ENCODE measurements at places on chromosomes 16 and 17.

- no peak for DNase-seq
Observed at GRCh38 chr16:47949714-47950113, 206.1 kb downstream of the ABCC12 start.

- DNase-seq = no peak
Observed at GRCh38 chr17:77891602-77892001, 66.9 kb upstream of the TNRC6C start.

DNA sequence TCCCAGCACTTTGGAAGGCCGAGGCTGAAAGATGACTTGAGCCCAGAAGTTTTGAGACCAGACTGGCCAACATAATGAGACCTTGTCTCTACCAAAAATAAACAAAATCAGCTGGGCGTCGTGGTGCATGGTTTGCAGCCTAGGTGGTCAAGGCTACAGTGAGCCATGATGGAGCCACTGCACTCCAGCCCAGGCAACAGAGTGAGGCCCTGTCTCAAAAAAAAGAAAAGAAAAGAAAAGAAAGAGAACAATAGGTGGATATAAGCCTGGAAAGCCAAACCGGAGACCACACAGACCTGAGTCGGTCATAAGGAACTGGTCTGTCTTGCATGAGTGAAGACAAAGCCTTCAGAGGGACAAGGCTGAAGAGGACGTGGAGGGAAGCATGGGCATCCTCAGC is 14.4 kb downstream of the ATP6V0D1 start:
- no peak for DNase-seq

DNA sequence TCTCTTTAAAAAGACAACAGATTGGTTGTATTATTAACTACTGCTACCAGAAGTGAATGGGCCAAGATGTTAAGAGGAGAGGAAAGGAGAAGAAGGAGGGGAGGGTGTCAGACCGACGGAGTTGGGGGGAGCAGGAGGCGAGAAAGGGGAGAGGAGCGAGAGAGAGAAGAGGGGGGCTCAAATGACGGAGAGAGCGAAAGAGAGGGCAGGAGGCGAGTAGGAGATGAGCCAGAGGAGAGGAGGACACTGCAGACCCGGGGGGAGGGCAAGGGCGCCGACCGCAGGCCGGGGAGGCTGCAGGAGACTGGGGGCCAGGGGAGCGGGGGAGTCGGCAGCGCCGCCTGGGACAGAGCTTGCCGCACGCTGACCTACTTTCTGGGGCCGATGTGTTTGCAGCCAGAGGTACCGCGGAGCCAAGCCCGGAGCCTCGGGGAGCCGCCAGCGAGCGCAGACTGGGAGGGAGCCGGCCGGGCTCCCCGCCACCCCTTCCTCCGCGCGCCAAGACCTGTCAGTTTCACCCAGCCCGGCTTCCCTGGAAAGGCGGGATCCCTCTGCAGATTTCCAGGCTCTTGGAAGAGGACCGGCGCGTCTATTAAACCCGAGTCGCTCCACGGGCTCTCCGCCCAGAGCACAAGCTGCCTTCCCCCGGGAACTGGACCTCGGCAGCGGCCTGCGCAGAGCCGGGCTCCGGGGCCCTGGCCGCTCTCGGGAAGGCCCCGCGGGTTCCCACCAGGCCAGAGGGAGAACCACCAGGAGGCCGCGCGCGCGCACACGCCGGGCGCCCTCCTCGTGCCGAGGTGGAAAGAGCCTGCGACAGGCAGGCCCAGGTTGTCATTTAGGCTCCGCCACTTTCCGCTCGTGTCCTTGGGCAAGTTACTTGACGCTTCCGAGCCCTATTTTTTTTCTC is 74.6 kb downstream of the CMC2 start:
- DNase-seq = peak; percentile 50

DNA sequence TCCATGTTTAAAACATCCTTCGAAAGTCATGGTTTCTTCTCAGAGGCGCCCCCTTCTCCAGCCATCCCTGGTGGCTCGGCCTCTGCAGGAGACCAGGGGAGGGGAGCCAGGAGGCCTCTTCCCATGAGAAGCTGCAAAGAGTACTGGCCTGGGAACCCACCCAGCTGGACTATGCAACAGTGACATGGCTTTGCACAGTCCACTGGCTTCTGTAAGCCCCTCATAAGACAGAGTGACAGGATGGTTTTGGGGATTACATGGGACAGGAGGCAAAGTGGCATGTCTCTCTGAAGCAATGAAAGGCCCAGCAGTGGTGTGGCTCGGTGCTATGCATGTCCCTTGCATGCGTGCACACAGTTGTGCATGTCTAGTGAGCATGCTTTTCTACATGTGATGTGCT is 99.5 kb downstream of the C16orf78 start:
- no peak for DNase-seq

DNA sequence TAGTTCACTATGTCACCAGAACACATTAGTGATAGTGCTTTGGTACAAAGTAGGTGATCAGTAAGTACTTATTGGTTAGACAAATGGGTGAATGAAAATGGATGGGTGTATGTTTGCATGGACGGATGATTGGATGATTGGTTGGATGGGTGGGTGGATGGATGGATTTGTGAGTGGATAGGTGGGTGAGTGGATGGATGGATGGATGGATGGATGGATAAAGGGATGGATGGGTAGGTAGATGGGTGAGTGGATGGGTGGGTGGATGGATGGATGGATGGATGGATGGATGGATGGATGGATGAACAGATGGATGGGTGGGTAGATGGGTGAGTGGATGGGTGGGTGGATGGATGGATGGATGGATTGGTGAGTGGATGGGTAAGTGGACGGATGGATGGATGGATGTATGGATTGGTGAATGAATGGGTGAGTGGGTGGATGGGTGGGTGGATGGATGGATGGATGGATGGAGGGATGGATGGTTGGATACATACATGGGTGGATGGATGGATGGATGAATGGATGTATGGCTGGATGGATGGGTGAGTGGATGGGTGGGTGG is 225.3 kb upstream of the GSE1 start:
- no peak for DNase-seq

- DNase-seq = no peak
Observed at GRCh38 chr17:67531291-67531690, 154.2 kb downstream of the PITPNC1 start.

- DNase-seq = no peak
Observed at GRCh38 chr17:17492085-17492484, 4.1 kb downstream of the RASD1 start.

DNA sequence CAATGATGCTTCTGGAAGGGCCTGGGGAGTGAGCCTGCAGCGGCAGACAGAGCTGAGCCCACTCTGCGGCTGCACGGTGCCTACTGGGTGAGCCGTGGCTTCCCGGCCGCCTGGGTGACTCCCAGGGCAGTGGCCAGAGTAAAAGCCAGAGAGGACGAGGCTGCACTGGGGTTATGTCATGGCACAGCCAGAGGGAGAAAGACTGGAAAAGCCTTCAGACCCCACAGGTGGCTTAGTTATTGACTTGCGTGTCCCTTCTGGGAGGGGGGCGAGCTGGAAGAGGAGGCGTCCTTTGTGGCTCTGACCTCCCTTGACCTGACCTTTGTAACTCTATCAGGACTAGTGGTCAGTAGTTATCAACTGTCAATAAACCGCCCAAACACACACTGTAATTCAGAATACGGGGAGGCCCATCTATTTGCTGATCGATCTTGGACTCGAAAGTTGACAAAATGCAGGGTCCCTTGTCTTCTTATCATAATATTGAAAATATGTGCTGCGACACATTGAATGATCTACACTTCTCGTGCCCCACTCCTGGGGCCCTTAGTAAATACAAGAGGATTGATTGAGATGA is 385.9 kb upstream of the ZFHX3 start:
- no peak for DNase-seq

DNA sequence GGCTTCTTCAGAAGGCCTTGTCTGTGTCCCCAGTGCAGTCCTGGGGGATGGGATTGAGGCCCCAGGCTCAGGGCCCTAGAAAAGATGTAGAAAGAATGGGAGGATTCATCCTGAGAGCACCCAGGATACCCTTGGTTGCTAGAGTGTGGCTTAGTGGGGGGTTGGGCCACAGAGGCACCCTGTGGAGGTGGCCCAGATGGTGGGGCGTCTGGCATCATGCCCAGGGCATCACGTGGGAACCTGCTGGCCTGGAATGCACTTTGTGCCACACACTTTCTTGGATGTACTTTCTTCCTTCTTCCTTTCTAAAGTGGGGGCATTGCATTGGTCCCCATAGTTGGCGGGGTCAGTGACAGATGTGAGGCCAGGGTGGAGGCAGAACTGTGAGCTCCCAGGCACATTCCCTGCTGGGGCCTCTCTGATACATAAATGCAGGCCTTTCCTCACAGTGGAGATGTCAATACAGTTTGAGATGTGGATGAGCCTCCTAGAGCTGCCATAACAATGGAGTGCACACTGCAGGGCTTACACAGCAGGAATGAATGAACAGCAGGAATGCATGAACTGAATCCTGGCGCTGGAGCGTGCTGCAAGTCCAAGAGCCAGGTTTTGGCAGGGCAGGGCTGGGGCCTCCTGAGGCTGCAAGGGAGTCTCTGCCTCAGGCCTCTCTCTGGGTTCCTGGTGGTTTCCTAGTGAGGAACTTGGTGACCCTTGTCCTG is 43.3 kb downstream of the MGAT5B start:
- DNase-seq = no peak

- DNase-seq = no peak
Observed at GRCh38 chr16:79838496-79839259, 238.1 kb upstream of the MAF start.

- peak; percentile 31 for DNase-seq
Observed at GRCh38 chr17:74749279-74750038, 1.0 kb downstream of the NHERF1 start.

- no peak for DNase-seq
Observed at GRCh38 chr16:72875291-72876031, 172.5 kb downstream of the ZFHX3 start.

- no peak for DNase-seq
Observed at GRCh38 chr17:10050597-10051101, 145.6 kb upstream of the RCVRN start.

DNA sequence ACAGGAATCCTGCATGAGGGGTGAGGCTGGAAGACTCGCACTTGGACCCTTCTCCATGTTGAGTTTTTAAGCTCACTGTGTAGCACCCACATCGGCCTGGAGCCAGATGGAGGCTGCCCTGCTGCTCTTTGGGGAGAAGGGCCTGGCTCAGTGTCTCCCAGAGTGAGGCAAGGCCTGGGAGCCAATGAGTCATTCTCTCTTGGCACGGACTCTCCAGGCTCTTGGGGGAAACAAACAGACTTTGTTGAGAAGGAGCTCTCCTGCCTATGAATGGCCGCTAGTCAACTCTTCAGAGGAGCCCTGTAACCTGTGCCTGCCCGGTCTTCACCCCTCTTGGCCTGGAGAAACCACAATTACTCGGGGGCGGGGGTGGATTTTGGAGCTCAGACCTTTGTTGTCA is 50.8 kb upstream of the MAF start:
- DNase-seq = no peak

- DNase-seq = no peak
Observed at GRCh38 chr16:68798398-68798797, 44.9 kb upstream of the TANGO6 start.

DNA sequence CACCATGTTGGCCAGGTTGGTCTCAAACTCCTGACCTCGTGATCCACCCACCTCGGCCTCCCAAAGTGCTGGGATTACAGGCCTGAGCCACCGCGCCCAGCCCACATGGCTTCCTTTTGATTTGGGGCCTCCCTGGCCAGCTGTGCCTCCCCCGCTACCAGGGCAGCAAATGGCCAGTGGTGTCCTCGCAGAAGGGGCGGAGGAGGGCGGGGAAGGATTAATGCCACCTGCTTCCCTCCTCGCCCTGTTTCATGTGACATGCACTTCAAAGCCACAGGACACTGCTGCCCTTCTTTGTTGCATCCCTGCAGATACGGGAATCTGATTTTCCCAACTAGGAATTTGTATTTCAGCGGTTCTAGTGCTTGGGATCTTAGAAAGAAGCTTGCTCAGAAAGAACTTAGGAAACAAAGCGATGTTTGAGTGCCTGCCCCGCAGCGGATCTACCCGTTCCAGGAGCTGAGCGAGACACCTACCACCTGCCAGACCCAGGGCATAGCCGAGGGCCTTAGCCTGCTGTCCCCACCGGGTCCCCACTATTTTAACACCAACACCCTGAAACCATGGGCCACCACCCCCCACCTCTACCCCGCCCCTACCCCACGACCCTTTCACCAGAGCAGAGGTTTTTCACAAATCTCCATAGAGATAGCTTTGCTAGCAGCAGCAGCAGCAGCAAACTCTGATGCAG is 37.7 kb upstream of the CCDC182 start:
- no peak for DNase-seq
